ENCODE measurements at places on chromosomes 16 and 17.

GRCh38 chr17:20565711-20566110 lies 13.8 kb upstream of the CDRT15L2 start:
- no peak for DNase-seq

DNA sequence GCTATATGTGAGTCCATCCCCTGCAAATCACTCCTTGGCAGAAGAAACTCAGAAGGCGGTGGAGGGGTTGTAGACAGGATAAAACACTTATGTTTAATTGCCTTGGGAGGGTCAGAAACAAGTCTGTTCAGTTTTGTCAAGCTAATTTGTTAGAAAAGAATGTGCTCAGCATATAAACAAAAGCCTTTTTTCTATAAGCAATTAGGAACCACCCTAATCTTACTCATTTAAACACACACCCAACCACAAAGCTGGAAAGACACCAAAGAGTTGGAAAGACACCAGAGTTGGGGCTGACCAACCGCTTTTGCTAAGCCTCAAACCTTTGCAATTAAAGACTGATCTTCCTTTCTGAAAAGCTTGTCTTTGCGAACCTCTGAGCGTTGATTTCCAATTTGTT lies 439.2 kb upstream of the ERCC4 start:
- no peak for DNase-seq

DNA sequence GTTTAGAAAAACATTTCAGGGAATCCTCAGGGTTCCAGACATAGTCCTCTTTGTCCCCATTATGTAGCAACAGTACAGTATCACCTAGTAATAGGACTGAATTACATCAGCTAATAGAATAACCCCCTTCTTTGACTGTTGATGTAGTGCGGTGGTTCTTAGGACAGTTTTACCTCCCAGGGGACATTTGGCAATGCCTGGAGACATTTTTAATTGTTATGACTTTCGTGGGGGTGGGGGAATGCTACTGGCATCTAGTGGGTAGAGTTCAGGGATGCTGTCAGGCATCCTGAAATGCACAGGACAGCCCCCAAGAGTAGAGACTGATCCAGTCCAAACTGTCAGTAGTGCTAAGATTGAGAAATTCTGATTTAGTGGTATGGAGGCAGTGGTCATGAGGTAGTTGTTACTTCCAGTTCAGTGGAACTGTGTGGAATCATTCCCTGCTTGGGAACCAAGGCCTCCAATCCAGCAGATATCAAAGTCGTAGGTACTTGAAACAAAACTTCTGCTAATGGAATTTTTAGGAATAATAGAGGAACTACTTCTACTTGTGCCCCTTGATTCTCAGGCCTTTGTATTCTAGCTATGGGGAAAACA lies 20.3 kb downstream of the NF1 start:
- no peak for DNase-seq

DNA sequence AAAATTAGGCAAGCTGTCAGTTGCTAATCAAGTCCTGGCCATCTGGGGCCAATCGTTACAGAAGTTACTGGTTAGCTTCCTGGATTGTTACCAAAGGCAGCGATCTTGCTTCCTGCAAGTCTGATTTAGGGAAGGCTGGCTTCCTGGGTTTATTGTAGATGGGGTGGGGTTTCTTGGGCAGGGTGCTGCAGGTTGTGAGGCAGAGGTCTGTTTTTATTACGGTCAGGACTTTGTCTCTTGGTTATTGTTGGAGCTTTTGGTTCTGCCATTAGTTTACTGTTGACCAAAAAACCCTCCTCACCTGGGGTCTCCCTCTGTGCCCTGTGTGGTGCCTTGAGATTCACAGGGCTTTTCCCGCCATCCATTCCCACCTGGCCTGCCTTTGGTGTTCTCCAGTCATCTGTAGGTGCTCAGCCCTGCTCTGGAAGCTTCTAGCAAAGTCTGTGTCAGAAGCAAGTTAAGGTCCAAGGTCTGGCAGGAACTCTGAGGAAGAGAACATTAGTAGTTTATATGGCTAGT lies 36.9 kb downstream of the SLC47A1 start:
- DNase-seq = no peak

DNA sequence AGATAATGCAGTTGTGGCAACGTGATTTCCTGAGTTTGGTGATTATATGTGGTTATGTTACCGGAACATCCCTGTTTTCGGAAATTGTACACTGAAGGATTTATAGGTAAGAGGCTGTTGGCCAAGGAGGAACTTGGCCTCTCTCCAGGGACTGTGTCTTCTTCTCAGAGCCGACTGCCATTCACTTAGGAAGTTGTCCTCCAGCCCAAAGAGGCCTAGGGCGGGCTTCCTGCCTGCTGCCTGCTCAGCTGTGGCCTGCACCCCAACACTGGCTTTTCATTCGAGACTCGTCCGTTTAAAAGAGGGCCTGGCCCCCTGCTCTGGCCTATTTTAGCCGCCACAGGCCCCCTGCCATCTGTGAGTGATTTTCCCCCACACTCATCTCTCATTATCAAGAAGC lies 64.3 kb downstream of the ZDHHC7 start:
- DNase-seq = no peak

GRCh38 chr17:76263896-76264295 lies 1.3 kb upstream of the UBALD2 start:
- DNase-seq = no peak

DNA sequence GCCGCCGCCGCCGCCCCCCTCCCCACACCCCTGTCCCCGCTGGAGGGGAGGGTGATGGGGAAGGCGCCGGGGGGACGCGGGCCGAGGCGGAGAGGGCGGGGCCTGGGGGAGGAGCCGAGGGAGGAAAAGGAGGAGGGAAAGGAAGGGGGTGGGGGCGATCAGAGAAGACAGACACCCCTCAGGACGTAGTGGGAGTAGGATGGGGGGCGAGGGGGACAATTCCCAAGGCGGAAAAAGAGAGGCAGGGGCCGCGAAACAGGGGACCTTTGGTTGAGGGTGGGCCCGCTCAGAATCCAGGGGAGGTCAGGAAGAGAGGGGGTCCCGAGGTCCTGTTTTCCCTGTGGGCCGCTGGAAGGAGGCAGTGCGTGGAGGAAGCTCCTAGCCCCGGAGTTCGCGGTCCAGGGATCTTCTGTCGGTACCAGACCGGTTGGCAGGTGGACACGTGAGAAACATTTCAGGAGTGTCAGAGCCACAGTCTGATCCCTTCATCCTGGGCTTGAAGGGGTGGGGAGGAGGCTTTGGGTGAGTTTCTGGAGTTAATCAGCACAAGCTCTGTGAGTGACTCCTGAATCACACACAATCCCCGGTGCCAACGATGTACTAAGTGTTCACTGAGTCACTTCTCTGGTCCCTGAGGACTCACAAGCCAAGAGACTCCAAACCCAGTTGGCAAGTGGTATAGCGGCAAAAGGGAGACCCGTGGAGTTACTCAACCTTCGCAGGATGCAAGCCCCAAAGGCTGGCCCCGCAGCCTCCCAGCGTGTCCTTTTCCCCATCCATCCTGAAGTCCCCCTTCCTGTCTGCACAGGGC lies at the start of gene XYLT1:
XYLT1 (minus strand) TSS at position 53 of the 811 bp plus-strand sequence. CDS start 164 bp downstream, outside the sequence.
- DNase-seq = peak; percentile 91

GRCh38 chr17:77186141-77186604 lies 45.4 kb downstream of the SEC14L1 start:
- no peak for DNase-seq

- DNase-seq = no peak
These were observed 46.1 kb upstream of the PABPN1L start for GRCh38 chr16:88912556-88912955.

DNA sequence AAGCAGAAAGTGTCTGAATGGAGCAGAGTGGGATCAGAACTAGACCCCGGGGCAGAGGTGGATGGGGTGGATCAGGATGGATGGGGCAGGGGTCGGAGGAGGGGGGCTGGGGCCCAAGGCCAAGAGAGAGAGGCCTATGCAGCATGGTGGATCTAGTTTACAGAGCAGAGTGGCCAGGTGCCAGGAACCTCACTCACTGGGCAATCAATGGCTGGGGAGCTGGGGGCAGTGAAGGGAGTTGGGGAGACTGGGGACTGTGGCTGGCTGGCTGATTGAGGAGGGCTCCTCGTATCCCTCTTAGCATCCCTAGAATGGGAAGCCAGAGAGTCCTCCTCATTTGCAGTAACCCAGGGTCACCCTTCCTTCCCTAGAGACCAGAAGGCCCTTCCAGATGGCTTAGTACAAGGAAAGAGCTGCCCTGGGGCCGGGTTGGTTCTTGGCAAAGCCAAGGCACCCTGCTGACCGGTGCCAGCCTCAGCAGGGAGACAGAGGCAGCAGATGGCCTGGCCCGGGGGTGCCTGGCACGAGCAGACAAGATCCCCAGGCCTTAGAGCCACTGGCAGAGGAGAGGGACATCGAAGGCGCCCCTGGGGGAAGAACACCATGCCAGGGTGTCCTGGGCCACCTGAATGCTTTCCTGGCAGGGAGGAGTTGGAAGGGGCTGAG lies 36.8 kb downstream of the SRCIN1 start:
- no peak for DNase-seq

Data from posterior vena cava (tissue), 2 donors.